ENCODE measurements at places on chromosomes 1 and 21.

DNA sequence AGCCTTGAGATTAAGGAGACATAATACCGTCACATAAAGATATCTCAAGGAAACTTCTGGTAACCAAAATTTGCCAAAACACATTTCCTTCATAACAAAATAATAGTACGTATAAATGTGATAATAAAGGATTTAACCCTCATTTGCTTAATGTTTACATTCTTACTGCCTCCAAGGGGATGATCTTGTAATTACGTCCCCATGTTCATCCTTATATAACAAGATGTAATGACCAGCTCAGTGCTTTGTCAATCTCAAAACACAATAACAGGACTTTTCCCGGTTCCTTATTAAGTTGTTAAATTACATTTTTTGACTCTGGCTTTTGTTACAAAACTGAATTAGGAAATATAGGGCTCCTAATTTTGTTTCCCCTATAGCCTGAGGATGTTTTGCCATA is 41.3 kb upstream of the UHMK1 start:
- no peak for DNase-seq

GRCh38 chr21:14752345-14752909 is 206.3 kb upstream of the SAMSN1 start:
- no peak for DNase-seq

DNA sequence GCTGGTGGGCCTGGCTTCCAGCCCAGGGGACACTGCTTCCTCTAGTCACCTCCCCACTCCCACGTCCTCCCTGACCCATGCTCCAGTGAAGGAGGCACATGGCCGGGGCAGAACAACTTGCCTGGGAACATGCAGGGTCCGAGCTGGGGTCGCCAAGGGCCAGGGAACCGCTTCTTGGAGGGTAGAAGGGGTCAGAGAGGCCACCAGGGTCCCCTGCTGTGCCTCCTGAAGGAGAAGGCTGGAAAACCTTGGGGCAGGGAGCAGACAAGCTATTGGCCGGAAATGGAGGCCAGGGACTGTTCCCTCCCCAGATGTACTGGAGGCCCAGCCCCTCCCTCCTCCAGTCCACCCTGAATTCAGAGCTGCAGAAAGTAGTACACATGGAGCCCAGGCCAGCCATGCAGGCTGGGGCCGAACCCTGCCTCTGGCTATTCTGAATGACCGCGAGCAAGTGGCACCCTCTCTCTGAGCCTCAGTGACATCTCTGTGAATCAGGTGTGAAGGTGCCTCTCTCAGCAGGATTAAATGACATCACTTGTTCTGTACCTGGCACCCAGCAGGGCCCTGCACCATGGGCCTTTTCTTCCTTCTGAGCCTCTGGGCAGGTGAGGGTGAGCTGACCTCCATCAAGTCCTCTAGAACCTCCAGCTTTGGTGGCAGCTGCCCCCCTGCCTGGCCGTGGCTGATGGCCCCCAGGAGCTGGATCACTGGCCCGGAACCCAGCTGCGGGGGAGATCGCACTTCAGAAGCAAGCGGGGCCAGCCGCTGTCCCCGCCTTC is 15.7 kb downstream of the SPOCD1 start:
- DNase-seq = no peak

GRCh38 chr21:45580181-45580575 is 37.9 kb upstream of the SLC19A1 start:
- DNase-seq = no peak

GRCh38 chr21:46061950-46062349 is 36.0 kb upstream of the COL6A2 start:
- no peak for DNase-seq

GRCh38 chr1:232743999-232744398 is 61.2 kb upstream of the MAP10 start:
- DNase-seq = no peak
